Fibroblast of skin of back (primary cell): ENCODE measurements at places on chromosomes 7 and 10.

DNA sequence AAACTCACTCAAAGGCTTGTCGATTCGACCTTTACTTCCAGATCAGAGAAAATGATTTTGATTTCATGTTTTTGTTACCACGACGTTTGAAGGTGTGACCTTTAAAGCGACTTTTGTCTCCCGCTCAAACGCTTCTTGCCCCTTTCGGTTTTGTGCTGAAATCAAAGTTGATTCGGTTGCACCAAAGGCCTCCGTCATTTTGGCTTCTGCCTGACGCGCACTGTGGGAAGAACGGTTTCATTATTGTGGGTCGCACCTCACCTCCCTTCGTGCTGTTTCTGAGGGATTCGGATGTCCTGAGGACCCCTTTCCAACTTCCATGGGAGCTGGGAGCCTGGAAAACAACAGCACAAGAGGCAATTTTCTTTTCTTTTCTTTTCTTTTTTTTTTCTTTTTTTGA is 176.9 kb downstream of the DNAJB6 start:
- no peak for DNase-seq

- peak; percentile 53 for DNase-seq
Measured at GRCh38 chr10:13883636-13884444, 297.1 kb downstream of the PRPF18 start.

GRCh38 chr7:85322252-85322651 is 135.4 kb upstream of the SEMA3D start:
- DNase-seq: no peak

- DNase-seq: peak; percentile 96
Measured at GRCh38 chr7:93043385-93043985, 74.3 kb downstream of the SAMD9 start.
